ENCODE measurements at places on chromosomes 5 and 9.

- no peak for DNase-seq
Measured at GRCh38 chr5:39093352-39093751, 19.2 kb upstream of the RICTOR start.

GRCh38 chr5:74556006-74556405 is 84.5 kb downstream of the ENC1 start:
- DNase-seq: no peak

DNA sequence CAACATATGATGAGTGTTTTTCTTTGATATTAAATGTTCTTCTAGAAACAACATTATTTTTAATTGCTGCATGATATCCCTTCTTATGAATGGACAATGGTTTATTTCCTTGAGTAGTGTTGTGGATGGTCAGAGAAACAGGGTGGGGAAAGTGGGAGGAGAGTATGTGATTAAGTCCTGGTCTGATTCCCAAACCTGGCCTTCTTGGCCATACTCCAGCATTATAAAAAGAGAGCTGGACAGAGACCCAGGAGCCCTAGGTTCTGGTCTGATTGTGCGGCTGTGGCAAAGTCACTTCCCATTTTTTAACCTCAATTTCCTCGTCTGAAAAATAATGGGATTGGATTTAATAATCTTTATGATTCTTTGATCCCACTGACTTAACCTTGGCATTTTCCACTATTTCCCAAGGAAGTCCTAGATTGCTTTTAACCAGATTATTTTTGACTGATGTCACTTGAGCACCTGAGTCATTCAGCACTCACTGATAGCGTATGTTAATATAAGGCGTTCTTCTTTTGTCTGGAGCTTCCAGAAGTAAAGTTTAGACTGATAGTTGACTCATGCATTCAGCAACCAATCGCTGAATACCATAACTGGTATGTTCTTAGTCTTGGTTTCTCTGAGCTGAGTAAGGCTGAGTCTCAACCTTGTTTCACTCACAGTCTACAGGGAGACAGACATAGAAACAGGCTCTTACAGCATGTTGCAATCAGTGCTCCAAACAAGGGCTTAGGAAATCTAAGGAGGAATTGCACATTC is 26.2 kb downstream of the OSMR start:
- peak; percentile 100 for DNase-seq

- no peak for DNase-seq
Measured at GRCh38 chr5:32951878-32952277, 240.8 kb downstream of the NPR3 start.

DNA sequence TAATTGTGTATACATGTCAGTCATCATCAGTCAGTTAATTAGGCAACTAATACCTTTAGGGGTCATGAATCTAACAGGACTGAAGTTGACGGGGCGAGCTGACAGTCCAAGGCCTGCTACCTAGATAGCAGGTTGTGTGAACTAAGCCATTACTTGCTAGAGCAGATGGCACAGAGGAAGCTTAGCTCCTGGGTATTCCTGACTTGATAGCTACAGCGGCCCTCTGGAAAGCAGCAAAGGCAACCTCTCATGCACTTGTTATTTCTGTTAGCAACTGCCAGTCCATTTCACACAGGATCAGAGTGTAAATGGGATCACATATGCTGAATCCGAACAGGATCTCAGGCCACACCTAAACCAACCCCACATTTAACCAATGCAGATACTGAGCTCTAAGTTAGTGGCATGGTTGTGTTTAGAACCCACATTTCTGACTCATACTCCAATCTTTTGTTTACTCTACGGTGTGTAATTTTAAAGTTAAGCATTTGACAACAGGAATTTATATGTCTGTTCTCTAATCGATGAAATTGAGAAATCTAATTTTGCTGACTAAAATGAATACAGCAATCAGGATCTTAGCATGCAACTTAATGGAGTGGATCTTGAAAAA is 521.3 kb upstream of the ZNF608 start:
- no peak for DNase-seq
